ENCODE measurements at places on chromosomes 3 and 15.

DNA sequence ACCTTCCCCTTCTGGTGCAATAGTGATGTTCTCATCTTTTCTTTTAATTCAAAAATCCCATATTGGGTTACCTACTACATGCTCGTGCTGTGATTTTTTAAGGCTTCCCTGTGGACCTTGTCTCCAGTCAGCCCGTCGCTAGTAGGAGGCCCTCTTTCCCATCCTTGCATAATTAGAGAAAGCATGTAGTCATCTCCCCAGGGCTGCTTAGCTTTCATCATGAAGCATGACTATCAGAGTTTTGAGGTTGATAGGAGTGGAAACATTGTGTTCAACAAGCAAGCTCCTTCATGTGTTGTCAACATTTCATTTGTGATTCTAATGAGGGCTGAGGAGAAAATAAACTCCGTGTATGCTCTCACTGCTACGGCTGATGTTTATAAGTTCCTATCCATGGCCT, 8.7 kb upstream of the LRTM1 start:
- no peak for DNase-seq

- no peak for DNase-seq
These were observed 189.7 kb upstream of the IL12A start for GRCh38 chr3:159798951-159799350.

GRCh38 chr3:40465111-40465407, 7.9 kb downstream of the RPL14 start:
- DNase-seq = no peak

GRCh38 chr3:16277471-16277870, 12.5 kb downstream of the OXNAD1 start:
- no peak for DNase-seq
